ENCODE measurements at places on chromosomes 6 and 20.

DNA sequence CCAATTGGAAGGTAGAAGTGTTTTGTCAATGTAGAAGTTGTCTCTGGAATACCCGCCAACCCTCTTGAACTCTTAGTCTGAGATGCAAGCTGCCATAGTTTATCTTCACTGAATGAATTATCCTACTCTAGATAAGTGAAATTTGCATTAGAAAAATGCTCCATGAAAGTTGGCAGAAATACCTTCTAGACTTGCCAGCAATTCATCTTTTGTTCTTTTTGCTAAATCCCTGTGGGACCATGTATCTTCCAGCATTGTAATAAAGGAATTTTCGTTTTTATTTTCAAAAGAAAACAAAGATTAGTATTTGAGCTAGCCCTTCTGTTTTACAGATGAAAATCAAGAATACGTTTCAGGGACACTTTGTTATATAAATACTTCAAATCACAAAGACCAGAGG lies 244.2 kb downstream of the CBLN4 start:
- no peak for DNase-seq

- no peak for DNase-seq
Measured at GRCh38 chr6:5622276-5623005, 361.1 kb downstream of the FARS2 start.

- no peak for DNase-seq
Measured at GRCh38 chr20:37941992-37942391, 39.1 kb downstream of the VSTM2L start.

DNA sequence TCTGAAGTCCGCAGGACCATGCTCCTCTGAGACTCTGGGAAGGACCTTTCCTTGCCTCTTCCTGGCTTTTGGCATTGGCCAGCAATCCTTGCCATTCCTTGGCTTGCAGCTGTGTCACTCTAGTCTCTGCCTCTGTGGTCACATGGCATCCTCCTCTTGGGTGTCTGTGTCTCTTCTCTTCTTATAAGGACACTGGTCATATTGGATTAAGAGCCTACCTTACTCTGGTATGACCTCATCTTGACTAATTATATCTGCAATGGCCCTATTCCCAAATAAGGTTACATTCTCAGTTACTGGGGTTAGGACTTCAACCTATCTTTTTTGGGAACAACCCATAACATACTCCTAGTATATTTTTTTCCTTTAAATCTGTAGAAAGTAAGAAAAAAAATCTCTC lies 49.9 kb upstream of the GTSF1L start:
- no peak for DNase-seq

- DNase-seq, result no peak
Measured at GRCh38 chr6:34004706-34005105, 141.2 kb downstream of the GRM4 start.

DNA sequence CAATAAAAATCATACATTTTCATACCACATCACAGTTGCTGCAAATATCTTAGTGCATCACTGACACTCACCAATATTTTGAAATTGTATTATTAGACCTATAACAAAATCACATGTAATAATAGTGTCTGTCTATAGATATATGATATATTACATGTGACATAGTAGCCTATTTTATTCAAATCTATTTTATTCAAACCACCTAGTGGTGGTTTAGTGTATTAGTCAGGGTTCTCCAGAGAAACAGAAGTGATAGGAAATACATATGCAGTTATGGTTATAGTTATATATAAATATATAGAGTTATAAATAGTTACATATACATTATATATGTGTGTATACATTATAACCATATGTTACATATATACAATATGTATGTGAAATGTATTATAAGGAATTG lies 366.5 kb upstream of the ARID1B start:
- DNase-seq, result no peak

DNA sequence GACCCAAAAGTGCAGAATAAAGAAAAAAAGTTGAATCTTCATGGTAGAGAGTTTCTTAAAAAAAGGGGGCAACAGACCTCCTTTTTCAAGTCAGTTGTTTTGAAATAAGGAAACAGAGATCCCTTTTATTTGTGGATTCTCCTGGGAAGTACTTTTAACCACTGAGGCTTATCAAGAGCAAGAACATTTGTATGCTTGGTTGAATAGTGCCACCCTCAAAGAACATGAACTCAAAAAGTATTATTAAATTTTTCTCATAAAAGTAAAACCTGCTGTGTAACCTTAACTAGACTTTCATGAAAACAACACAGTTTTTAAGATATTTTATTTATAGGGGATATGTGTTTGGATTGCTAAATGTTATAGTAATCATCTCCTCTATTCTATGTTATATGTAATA lies at the start of gene DEFB110:
Gene DEFB110 (minus strand): TSS at position 101 of the 400 bp plus-strand sequence. CDS start 59 bp downstream, at position 42.
- no peak for DNase-seq

DNA sequence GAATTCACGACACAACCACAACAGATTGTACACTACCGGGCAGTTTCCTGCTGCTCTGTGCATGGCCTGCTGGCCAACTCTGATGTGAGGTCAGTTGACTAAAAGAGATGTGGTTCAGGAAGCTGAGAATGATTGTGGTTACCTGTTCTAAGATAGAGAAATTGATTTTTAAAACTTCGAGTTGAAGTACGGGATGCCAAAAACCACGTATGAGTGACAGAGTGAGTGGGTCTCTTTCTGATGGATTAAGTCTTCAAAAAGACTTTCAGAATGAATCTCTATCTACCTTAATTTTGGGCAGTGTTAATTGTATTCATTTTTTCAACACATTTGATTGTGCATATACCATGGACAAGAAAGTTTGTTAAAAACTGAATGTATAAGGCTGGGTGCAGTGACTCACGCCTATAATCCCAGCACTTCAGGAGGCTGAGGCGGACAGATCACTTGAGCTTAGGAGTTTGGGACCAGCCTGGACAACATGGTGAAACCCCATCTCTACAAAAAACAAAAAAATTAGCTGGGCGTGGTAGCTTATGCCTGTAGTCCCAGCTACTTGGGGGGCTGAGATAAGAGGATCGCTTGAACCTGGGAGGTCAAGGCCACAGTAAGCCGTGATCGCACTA lies 121.2 kb downstream of the SGK1 start:
- DNase-seq, result no peak

- DNase-seq, result no peak
Measured at GRCh38 chr6:109295109-109295773, 87.0 kb downstream of the CD164 start.

DNA sequence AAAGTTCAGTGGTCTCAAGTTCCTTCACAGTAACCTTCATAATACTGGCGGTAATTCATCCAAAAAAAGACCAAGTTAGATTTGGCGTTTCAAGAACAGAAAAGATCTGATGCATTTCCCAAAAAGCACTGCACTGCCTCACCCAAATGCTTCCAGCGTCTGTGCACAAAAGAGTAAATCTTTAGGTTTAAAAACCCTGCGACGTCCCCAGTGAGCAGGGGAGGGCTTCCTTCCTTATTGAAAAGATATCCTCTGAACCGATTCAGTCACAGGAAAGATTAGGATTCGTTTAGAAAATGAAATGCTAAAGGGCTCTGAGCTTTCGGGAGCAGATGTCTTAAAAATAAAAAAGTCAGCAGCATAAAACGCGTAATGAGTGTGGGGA lies 654 bp downstream of the TBC1D7 start:
- DNase-seq, result no peak

GRCh38 chr6:17289630-17290061 lies 8.5 kb downstream of the RBM24 start:
- no peak for DNase-seq

GRCh38 chr20:32941155-32941885 lies 62.9 kb downstream of the SUN5 start:
- DNase-seq, result no peak

DNA sequence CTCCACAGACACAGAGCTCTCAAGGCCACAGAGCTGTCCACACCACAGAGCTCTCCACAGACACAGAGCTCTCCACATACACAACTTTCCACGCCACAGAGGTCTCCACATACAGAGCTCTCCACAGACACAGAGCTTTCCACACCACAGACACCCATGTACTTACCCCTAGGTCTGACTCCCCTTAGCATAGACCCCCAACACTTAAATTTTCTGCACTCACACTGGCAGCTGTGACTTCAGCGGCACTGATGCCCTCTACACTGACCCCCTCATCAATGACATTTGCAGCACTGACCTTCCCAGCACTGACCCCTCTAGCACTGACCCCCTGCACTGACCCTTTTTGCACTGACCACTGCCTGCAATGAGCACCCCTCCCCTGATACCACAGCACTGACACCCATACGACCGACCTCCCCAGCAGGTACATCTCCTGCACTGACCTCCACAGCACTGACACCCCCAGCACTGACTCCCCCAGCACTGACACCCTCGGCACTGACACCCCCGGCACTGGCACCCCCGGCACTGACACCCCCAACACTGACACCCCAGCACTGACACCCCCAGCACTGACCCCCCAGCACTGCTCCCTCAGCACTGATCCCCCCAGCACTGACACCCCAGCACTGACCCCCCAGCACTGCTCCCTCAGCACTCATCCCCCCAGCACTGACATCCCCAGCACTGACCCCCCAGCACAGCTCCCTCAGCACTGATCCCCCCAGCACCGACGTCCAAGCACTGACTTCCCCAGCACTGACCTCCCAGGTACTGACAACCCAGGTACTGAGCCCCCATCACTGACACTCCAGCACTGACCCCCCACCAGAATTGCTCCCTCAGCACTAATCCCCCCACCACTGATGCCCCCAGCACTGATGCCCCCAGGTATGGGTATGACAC lies 56.5 kb downstream of the ERMARD start:
- no peak for DNase-seq

DNA sequence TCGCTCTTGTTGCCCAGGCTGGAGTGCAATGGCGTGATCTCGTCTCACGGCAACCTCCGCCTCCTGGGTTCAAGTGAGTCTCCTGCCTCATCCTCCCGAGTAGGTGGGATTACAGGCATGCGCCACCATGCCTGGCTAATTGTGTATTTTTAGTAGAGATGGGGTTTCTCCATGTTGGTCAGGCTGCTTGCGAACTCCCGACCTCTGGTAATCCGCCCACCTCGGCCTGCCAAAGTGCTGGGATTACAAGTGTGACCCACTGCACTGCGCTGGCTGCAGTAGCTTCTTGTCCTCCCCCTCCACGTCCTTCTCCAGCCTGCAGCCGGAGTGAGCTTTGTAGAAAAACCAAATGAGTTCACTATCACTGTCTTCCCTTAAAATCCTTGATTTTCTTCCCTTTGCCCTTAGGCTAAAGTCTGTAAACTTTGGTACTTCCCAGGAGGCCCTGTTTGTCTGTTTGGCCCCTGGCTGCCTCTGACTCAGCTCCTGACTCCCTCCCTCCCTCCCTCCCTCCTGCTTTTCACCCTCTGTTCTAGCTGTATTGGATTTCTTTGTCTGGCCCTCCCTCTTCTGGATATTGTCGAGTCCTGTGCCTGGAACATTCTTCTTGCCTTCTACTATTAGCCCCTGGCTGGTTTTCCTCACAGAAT lies 12.9 kb downstream of the PARD6B start:
- no peak for DNase-seq

GRCh38 chr6:8750627-8751026 lies 315.3 kb upstream of the SLC35B3 start:
- DNase-seq, result no peak

DNA sequence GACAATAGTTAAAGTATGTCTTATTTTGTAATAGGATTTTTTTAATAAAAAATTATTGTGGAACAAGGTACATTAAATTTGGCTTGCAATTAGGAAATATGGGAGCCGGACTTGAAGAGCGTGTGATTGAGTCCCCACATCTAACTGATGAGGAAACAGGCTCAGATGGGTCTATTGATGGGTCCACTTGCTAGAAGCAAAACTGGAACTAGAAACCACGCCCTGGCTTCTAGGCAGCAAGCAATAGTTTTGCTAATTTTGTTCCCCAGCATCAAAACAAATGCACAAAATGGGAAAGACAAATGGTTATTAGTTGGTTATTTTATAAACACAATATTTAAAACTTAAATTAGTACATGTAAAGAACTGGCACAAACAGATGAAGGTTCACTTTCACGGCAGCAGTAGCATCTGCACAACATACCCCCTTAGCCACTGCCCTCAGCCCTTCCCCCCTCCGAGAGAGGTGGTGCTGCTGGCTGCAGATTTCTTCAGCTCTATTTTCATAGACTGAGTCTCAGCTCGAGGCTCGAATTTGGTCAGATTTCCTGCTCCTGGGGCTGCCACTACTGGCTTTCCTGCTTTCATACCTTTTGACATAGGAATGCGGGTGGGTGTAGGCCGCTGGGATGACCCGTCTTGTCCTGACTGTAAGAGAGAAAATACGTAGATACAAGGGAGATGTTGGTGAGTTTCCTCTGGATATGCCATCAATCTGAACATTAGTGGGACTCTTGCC lies 23.8 kb upstream of the TMEM30A start:
- no peak for DNase-seq

- no peak for DNase-seq
Measured at GRCh38 chr20:33521461-33521860, 31.6 kb downstream of the CBFA2T2 start.

DNA sequence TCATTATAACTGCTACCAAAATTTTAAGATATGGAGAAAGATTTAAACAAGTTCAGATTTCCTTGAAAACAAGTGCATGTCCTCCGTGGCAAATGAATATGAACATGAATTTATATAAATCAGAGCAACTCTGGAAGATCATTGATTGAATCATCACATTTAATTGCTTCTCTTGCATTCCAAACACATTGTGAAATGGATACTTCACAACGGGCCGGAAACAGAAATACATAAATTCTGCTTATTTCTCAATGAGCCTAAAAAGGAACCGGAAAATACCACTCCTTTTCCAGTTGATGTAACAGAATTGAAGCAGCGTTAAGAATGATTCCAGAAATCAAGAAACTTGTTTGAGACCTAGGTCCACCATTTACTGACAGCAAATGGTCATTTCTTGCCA lies 134.6 kb upstream of the BTN3A2 start:
- no peak for DNase-seq

DNA sequence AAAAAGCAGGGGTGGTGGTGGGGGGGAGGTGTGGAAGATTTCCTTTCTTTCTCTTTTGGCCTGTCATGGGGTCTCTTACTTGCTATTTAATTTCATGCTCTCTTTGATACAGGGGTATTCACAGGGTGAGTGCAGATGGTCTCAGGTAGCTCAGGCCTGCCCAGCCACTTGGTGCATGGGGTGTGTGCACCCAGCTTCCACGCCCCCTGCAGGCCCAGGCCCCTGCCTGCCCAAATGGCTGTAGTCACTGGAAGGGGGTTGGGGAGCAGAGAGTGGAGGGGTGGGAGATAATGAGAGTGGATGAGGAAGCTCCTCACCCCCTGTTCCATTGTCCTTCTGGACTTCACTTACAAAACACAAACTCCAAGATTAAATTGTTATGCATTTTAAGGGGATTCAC lies 133.6 kb upstream of the SGK1 start:
- no peak for DNase-seq

DNA sequence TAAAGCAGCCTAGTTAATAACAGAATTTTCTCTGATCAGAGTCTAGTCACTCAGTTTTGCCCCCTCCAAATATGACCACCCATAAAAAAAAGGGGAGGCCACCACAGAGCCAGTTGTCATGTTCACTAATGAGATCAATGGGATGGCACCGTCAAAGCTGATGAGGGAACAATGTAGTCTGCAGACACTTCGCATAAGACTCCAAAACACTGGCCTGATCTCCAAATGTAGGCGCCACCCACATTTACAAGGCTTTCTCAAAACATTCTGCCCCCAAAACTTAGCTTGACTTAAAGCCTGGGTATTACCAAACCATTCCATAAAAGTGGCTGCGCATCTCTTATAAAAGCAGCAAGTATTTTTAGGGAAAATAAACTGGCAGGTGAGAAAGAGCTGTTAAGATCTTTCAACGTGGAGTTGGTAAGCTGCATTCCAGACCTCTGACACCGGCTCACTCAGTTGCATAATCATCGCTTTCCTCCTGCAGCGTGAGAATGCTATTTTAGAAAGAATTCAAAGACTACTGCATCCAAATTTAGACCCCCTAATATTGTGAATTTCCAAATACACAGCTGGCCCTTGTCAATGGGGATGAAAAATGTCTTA lies 59.3 kb downstream of the TBC1D7 start:
- DNase-seq, result no peak

All from naive thymus-derived CD4-positive, alpha-beta T cell (primary cell).